ENCODE measurements at places on chromosomes 1 and 21. TPM values are rescaled to one million over a fixed set of nuclear protein-coding genes. Genes with fewer than 3 reads are reported as not detected.

S100A5 gene
- not detected for total RNA-seq

S100A1 gene
- total RNA-seq: not detected

RAB29 gene
- 41.2 TPM for total RNA-seq

PRSS38 gene
- not detected for total RNA-seq

HDAC1 gene
- 84.3 TPM for total RNA-seq

LRRC39 gene
- total RNA-seq: 0.21 TPM

CBR3 gene
- total RNA-seq: 1.2 TPM

DSCAM gene
- 8.1 TPM for total RNA-seq

GNG12 gene
- 183 TPM for total RNA-seq

ATP1A2 gene
- total RNA-seq: under 0.01 TPM

DNA sequence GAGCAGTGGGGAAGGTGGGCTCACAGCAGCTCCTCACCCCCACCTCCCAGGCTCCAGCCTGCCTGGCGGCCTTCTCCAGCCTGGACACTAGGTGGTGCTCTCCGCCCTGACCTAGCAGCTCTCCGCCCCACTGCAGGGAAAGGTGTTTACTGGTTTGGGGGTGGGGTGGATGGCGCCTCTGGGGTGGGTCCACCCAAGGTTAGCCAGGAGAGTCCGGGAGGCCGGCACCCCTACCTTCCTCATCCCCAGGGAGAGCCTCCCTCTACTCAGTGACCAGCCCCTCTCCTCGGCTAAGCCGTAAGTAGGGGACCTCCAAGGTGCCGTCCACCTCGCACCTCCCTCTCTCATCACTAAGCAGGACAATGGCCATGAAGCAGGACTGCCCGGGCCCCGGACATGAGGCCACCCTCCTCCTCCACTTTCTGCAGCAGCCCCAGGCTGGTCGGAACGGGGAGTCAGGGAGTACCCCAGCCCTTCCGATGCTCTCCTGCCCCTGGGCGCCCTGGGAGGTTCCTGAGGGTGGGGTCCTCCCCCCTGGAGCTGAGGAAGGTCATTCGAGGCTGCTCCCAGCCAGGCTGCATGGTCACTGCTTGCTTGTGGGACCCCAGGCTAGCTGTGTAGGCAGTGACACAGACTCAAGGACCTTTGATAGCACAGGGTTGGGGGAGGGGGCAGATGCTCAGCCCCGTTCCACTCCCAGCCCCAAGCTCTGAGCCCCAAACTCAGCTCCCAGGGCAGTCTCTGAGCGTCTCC is 101.4 kb upstream of the VAMP3 start:
- DNase-seq: peak; percentile 26

DNA sequence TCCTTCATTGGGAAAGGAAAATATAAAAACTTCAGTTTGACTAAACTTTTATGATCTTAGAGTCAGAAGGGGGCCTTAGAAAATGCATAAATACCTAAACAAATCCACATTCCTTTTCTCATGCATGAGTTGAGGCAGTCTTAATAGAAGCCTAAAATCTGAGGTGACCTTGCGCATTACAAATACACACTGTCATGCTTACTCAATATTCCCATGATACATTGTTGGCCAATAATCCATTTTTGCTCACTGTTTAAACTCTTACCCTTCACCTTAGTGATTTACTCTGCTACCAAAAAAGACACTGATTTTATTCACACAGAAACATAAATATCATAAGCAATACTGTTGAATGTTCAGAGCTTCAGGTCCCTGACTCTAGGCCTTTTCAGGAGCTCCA is 19.1 kb upstream of the TMCO1 start:
- DNase-seq: no peak

GRCh38 chr1:231653632-231654031 is 27.0 kb downstream of the DISC1 start:
- DNase-seq: no peak

DNA sequence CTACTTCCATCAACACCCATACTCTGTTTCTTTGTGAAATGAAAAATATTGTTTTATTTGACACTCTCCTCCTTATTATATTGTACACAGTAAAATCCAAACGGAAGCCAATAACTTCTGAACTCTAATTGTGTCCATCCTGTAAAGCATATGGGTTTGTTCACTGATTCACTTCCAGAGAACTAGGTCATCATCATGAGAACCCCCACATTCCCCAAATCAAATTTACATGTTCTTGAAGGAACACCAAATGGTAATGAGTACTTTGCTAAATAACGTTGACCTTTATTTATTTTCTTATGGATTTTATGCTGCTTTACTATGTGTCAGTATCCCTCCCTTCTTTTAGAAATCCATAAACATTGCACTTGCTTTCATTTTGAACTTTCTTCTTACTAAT is 213.4 kb upstream of the CACYBP start:
- no peak for DNase-seq

GRCh38 chr1:42753070-42753469 is 13.0 kb upstream of the CLDN19 start:
- no peak for DNase-seq

DNA sequence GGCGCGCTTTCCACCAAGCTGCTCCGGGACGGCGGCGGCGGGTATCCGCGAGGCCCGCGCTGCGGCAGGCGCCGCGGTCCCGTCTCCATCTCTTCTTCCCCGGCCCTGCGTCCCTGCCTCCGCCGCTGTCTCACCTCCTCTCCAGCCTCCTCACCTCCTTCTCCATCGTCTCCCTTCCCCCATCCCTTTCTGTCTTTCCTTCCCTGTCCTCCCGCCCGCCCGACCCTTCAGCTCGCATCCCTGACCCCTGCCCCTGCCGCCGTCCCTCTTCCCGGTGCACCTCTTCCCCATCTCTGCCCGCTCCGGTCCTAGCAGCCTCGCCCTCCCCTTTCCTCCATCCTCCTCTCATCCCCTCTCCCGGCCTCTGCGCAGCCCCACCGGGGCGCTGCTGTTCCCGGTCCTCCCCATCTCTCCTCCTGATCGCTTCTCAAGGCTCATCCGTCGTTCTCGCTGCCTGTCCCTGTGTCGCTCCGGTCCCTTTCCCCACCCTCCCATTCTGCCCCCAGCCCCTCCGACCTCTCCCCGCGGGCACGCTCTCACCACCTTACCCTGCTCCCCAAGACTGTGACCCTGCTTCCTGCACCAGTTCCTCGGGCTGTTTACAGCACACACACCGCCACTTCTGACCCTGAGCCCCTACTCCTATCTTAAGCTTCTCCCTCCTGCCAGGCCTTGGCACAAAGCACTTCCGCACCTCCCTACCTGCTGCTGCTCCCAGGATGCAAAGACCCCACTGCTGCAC is 760 bp upstream of the NPHP4 start:
- DNase-seq: no peak

GRCh38 chr1:222772996-222773379 is 36.0 kb downstream of the FAM177B start:
- DNase-seq: no peak

DNA sequence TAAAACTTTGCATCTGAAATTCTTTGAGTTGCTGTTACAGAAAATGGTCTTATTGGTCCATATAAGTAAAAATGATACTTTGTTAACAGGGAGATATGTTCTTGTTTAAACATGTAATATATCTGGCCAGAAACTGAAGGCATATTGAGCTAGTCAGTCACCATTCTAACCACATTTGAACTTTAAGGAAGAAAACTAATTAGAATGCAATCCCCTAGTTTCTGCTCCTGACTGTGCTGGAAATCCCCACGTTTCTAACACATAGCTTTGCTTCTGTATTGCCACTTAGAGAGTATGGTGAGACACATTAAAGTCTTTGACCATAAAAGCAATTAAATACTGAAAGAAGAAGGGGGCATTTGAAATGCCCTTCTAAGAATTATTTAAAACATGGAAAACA is 32.1 kb upstream of the HIVEP3 start:
- peak; percentile 88 for DNase-seq

GRCh38 chr1:93587354-93587753 is 94.3 kb downstream of the BCAR3 start:
- no peak for DNase-seq

GRCh38 chr1:5921671-5922070 is 70.6 kb downstream of the NPHP4 start:
- DNase-seq: no peak

GRCh38 chr1:7303554-7304317 is 467.4 kb upstream of the VAMP3 start:
- no peak for DNase-seq

DNA sequence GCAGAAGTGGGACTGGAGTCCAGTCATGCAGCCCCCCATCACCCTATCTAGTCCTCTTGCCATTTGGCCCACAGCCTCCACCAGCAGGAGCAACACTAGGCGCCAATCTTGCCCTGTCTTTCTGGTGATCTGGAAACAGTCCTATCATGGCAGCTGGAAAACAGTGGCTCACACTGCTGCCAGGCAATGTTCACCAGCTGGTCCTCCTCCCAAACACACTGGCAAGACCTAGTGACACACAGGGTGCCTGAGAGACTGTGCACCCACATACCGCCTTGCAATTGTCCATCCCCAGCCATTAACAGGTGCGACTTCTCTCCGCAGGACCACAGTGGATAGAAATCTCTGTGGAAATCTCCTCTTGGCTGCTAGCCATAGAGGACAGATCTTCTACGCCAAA is 105.5 kb downstream of the HIVEP3 start:
- no peak for DNase-seq

- DNase-seq: no peak
Observed at GRCh38 chr1:206834711-206835110, 30.7 kb upstream of the IL20 start.

GRCh38 chr1:64199154-64199553 is 4.3 kb upstream of the UBE2U start:
- DNase-seq: peak; percentile 27

DNA sequence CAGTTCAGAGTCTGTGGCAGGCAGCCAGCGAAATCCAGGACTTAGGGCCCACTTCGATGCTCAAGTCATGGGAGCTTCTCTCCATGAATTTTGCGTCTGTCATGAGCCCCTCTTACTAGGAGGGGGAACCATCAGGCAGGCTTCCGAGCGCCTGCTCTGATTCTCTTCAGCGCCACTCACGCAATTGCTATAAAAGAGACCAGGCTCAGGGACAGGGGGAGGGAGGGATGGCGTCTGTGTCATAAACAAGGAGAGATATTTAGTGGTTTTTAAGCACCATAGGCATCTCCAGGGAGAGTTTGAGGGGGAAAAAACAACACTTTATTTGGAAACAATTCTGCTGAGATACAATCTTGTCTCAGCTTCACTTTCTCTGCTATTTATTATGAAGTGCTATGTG is 60.6 kb downstream of the NAV1 start:
- no peak for DNase-seq

DNA sequence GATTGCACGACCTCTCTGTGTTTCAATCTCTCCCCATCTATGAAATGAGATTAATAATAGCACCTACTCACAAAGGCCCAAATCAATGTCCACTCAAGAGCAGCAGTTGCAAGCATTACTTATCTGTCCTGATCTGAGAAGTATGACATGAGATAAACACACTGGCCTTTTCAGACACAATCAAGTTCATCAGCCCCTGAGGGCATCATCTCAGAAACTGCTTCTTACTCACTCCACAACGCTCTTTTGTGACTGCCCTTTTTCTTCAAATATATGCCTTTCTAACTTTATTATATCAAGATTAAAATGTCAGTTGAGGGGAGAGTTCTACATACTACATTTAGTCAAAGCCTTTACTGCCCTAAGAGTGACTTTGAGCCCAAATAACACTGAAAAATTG is 371.9 kb upstream of the SPAG17 start:
- DNase-seq: no peak

- DNase-seq: no peak
Observed at GRCh38 chr1:223147873-223148272, 4.8 kb upstream of the TLR5 start.

GRCh38 chr1:38050397-38051078 is 3.9 kb upstream of the POU3F1 start:
- DNase-seq: no peak
